Upper lobe of left lung (tissue), 6 donors: ENCODE measurements at places on chromosomes 4 and X. TPM values are rescaled to one million over a fixed set of nuclear protein-coding genes. Genes with fewer than 3 reads are reported as not detected.

DNA sequence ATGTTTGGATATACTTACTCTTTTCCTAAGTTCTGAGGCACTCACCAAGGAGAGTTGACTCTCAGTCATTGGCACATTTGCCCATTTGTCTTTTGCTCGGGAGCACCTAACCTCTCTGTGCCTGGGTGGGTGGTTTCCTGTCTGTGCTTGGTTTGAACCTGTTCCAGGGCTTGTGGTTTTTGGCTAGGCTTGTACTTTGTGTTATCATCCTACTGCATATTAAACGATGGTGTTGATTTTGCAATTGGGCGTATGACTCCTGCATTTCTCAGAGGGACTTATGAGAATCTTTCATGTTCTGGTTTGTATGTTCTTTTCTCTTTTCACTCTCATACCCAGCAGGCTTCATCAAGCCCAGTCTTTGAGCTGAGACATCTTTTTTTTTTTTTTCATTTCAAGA is 161.7 kb downstream of the BTC start:
- no peak overlapping the region for H3K27ac ChIP-seq
- H3K36me3 ChIP-seq = no peaks in the 10 kb centered on the region
- DNase-seq = peak; percentile 65
- H3K4me3 ChIP-seq = no peak overlapping the region
- H3K4me1 ChIP-seq = peaks cover 5% of the 10 kb centered on the region

REELD1 gene
- total RNA-seq = 2.1 TPM

DNA sequence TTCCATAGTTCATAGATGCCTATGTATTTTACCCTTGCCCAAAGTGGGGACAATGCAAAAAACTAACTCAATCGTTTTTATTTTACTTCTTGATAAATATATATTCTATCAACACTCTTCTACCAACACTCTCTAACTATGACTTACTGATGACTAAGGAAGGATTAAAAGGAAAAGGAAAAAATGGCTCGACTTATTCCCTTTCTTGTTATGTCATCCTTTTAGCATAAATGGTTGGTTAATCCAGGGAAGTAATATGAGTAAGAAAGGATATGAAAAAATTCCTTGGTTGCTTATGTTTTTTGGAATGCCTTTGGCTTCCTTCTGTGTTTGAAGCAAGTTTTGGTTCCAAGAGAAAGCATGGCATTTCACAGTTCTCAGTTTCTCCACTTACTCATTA is 1087.1 kb downstream of the C4orf33 start:
- H3K36me3 ChIP-seq = no peaks in the 10 kb centered on the region
- H3K4me3 ChIP-seq = no peak overlapping the region
- no peaks in the 10 kb centered on the region for H3K27me3 ChIP-seq
- no peak overlapping the region for H3K27ac ChIP-seq
- H3K4me1 ChIP-seq = no peaks in the 10 kb centered on the region

DNA sequence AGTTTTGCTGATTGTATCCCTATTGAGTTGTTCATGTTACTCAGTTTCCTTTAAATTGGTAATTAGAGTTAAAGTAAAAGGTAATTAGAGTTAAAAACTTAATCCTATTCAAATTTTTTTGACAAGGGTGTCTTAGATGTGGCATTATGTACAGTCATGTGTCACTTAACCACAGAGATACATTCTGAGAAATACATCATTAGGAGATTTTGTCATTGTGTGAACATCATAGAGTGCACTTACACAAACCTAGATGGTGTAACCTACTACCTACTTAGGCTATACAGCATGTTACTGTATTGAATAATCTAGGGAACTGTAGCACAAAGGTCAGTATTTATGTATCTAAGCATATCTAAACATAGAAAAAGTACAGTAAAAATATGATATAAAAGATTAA is 39.2 kb downstream of the BEX3 start:
- H3K36me3 ChIP-seq = no peaks in the 10 kb centered on the region
- no peaks in the 10 kb centered on the region for H3K4me1 ChIP-seq
- H3K27ac ChIP-seq = no peak overlapping the region
- no peaks in the 10 kb centered on the region for H3K27me3 ChIP-seq
- no peak overlapping the region for H3K4me3 ChIP-seq
- DNase-seq = no peak

TSPAN6 gene
- 16.6 TPM for total RNA-seq
